Naive thymus-derived CD8-positive, alpha-beta T cell (primary cell): ENCODE measurements at places on chromosomes 7 and 10. TPM values are rescaled to one million over a fixed set of nuclear protein-coding genes. Genes with fewer than 3 reads are reported as not detected.

Gene OR9A2
- not detected for total RNA-seq

Gene ACSM6
- total RNA-seq, result not detected

Gene ADAM8
- 8.5 TPM for total RNA-seq

Gene LIPN
- total RNA-seq, result not detected

DNA sequence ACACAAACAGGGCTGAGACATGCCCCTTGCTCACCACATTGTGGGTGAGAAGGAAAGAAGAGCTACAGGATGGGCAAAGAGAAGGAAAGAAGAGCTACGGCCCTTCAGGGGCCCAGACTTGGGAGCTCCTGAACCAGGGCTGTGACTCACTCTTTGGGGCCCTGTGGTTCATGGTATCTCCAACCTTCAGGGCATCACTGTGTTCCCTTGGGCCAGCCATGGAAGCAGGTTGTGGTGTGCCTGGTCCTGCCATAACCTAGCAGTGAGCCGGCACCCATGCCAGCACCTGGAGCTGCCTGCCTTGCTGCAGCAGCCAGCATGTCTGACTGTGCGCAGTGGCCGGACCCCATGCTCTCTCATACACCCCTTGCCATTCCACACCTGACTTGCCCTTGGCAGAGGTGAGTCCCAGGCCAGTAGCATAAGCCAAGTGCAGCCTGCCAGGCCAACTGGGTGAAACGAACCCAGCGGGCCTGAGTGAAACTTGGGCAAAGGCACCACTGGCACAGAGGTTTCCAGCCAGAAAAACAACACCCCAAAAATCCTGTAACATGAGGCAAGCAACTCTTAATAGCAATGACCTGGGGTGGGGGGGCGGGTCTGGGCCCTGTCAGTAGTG lies 89.0 kb upstream of the CACUL1 start:
- DNase-seq, result no peak

DNA sequence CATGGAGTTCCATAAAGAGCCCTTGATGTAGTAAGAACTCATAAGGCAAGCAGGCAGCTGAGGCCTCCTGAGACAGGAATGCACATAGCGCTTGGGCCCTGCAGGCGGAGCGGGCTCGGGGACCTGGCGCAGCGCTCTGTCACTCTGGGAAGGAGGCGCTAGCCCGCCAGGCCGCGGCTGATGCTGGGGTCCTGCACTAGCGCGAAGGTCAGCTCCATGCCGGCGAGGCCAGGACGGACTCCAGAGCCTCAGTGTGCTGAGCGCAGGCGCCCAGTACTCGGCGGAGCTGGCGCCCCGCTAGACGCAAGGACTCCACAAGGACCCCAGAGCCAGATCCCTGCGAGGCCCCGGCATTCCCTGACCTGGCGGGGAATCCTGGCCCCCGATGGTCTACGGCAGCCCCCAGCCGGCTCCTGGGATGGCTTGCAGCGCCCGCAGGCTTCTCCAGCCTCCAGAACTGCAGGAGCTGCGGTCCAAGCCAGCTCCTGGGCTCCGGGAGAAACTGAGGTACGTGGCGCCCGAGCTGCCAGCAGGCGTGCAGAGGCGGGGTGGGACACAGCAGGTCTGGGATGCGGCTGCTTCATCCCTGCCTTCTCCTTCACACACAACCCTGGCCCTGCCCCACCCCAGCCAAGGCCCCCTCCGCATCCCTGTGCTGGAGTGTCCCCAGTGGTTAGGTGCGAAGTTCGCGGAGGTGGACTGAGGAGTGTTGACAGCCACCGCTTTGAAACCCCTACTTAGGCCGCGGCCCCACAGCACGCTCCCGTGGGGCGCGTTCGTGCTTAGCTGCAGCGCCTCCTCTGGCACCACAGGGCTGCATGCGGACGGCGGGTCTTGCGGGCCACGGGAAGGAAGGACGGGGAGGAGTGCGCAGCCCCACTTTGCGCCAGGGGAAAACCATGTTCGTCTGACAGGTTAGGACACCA lies 761.5 kb upstream of the POM121L12 start:
- DNase-seq, result no peak

- no peak for DNase-seq
Observed at GRCh38 chr7:142478479-142479220, 220.8 kb upstream of the PRSS58 start.

DNA sequence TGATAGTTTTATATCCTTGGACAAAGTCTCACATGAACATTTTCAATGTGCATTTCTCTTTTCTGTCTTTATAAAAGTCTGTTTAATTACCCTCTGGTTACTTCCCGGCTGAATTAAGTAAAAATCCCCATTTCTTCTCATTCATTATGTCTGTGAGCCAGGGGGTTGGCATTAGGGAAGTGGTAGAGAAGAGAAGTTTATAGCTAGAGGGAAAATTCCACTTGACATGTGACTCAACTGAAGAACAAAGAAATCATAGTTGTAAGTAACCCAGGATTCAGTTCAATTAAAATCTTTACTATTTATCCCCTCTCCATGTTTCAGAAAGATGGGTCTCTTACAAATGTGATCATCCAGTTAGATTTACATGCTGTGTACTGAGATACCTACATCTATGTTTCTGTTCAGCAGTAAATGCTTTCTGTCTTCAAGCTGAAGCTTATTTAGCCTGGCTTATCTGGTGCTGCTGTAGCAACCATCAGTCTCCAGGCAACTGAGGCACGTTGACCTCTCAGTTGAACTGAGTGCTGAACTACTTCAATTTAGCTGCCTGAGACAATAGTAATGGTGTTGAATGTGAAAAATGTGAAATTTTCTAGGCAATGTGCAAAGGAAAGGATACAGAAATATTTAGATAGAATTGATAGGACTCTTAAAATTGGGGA lies 181.6 kb downstream of the MLLT10 start:
- no peak for DNase-seq

DNA sequence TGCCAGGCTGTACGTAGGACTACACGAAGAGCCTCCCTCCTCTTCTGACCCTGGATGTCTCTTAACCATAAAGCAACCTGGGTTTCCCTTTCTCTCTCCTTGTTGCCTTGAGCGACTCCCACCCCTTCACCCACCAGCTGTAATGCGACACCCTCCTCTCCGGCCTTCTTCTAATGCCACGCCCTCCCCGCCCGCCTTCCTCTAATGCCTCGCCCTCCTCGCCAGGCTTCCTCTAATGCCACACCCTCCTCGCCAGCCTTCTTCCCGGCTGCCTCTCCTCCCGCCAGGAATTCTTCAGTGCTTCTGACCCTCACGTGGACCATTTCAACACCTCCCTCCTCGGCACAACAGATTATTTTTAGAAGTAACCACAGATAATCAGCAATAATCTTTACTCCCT lies 348.5 kb upstream of the SHH start:
- no peak for DNase-seq

DNA sequence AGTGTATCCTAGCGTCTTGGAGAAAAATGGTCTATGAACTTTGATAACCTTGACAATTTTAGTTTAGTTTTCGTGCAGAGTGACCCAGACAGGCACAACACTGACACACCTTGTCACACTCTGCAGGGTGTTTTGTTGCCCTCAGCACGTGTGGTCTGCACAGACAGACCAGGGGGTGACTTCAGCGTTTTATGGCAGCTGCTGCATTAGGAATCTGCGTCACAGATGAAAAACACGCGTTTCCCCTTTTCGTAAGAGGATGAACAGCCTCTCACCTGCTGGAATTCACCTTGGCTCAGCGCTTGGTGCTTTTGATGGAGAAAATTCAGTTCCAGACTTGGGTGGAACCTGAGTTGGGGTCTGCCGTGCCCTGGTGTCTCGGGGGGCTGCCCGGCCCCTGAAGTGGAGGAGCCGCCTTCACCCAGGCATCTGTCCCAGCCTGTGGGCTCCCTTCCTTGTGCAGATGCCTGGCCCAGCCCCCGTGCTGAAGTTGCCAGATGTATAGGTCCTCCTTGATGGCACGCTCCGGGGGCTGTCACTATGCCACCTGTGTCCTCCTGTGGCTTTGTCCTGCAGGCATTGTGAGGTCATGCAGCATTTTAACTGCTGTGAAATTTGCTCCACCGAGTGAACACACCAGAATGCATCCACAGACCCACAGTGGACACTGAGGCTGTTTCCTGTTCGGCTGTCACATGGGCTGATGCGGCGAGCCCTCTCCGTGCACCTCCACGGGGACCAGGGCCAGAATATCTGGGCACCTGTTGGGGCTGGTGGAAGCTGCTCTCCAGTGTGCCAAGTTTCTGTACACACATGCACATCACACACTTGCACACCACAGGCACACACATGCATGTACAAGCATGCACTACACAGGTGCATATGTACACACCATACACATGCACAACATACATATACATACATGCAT lies 18.3 kb downstream of the INPP5A start:
- no peak for DNase-seq

GRCh38 chr10:70657041-70657440 lies 15.3 kb upstream of the ADAMTS14 start:
- no peak for DNase-seq
